ENCODE measurements at places on chromosomes 2 and 18.

DNA sequence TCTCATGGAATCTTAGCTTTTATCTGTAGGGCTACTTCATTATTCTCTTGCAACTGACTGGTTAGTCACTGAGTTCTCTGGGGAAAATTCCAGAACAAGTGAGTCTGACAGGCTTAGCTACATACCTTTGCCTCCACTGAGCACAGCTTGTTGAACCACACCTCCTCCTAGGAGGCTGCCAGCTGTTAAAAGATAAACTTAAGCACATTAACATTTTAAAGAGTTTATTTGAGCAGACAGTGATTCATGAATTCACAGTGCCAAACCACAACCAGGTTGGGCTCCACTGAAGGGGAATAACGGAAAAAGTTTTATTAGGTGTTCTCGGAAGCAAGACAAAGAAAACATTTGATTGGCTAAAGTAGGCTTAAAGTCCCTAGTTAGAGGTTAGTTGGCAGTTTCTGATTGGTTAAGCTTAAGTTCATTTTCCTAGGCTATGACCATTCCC is 12.5 kb upstream of the SLC38A11 start:
- no peak for DNase-seq

GRCh38 chr2:102138331-102138730 is 4.2 kb upstream of the IL1R1 start:
- DNase-seq, result no peak

DNA sequence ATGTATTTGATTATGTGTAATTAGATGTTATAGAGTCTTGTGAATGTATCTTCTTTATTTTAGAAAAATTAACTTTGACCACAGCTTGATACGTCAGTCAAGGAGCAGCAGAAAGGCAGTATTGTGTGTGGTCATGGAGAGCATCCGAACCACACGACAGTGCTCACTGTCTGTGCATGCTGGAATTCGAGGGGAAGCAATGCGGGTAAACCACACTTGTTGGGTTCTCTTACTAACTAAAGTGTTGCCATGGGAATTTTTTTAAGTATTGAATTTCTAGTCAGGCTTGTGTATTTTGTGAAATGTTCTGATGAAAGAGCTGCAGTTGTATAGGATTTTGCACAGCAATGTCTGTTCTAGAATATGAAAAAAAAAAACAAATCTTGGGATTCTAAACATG is 4.8 kb downstream of the PJVK start:
- DNase-seq, result no peak

- DNase-seq, result no peak
Observed at GRCh38 chr2:18855027-18855426, 265.7 kb upstream of the NT5C1B start.

DNA sequence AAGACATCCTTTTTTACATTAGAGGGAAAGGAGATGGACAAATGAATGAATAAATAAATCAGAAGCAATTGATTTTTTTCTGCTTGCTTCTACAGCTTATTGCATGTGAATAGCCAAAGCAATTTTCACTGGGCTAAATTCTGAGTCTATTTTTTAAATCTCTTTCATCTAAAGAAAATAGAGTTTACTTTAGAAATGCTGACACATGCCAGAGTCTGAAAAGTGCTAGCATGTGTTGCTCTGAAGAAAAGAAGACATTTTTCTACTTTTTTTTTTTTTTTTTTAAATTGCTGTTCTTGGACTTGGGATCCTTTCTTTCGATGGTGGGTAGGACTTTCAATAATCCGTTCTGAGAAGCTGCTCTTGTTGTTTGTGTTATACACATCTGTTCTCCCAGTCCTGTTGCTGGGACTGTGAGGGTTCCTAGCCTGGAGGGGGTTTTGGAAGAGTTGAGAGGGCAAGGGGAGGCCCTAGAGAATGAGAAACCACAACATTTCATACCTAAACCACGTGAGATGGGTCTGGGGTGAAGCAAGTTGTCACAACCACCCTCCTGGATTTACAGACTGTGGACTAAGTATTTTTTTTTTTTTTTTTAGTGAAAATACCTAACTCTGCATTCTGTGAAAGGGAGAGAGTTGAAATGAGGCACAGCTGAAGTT is 193.5 kb downstream of the PRKCE start:
- DNase-seq, result no peak

GRCh38 chr2:170733798-170734600 is 18.9 kb downstream of the SP5 start:
- no peak for DNase-seq

DNA sequence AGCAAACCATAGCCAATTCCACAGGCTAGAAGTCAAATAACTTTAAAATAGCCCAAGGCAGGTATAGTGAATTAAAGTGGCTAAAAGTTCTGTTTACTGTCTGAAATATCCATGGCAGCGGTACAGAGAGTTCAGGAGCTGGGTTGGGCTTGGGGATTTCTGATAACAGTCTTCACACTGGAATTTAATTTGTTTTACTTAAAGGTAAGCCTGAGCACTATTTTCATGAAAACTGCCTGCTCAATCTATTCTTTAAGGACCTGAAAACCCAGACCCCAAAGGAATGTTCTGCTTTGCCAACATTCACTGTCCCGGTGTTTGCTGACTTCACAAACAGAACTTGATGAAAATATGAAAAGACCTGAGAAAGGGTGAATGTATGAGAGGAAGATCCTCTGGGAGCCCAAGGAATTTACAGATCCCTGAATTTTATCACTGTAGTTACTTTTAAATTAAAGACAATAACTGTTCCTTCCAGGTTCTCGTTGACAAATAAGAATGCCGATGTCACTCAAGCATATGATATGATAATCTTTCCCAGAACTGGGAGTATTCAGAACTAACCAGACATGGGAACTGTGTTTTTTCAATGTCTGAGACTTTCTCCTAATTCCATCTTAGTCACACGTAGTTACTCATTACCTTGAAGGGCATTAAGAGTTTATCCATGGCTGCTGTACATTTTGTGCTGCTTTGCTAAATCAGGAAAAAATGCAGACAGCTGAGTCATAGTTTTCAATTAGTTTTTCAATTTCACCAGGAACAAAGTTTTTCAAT is 28.3 kb upstream of the ITGB6 start:
- no peak for DNase-seq

DNA sequence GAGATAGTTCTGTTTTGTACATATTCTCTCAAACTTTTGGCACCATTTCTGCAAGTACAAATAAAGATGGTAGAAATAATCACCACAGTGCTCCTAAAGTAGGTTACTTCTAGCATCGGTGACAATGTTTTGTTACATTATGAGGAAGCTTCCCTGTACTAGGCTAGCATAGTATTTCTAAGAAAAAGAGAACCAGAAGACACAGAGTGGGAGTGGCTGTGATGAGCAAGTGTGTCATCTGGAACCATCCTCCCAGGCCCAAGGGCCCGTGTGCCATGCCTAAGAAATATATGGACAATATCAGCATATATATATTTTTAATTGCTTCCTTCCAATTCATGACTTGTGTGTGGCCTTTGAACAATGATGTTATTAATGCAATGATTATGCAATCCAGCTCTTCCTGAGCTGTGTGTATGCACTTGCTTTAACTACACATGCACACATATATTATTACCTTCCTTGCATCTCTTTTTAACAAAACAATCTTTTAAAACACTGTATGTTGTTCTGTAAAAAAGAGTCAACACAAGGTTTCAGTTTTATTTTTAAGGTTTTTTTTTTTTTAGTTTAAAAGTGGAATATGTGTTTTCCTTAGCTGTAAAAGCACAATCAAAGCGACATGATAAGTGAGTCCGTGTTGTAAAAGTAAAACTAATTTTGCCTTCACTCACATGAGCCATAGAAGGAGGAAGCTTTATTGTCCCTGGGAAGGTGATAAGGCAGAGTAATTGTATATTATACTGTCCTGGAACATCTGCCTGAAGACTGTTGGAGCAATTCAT is 303.9 kb downstream of the ZNF407 start:
- no peak for DNase-seq

DNA sequence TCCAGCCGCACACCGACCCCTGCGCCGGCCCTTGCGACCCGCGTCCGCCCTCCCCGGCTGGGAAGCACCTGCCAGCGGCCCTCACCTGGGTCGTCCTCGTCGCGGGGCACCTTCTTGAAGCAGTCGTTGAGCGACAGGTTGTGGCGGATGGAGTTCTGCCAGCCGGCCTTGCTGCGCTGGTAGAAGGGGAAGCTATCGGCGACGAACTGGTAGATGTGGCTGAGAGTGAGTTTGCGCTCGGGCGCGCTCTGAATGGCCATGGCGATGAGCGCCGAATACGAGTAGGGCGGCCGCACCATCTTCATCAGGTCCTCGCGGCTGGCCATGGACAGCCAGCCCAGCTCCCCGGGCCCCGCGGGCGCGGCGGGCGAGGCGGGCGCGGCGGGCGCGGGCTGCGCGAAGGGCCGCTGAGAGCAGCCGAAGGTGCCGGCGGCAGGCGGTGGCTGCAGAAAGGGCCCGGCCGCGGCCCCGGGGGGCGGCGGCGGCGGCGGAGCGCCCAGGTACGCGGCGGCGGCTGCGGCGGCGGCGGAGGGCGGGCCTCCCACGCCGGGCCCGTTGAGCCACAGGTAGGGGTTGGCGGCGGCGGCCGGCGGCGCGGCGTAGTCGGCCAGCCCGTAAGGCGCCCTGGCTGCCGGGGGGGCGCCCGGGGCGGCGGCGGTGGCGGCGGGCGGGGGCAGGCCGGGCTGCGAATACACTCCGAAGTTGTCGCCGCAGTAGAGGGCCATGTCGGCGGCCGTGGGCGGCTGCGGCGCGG is 505 bp downstream of the FOXI3 start:
- no peak for DNase-seq

- DNase-seq, result no peak
Observed at GRCh38 chr18:37161491-37161890, 332.6 kb downstream of the KIAA1328 start.

DNA sequence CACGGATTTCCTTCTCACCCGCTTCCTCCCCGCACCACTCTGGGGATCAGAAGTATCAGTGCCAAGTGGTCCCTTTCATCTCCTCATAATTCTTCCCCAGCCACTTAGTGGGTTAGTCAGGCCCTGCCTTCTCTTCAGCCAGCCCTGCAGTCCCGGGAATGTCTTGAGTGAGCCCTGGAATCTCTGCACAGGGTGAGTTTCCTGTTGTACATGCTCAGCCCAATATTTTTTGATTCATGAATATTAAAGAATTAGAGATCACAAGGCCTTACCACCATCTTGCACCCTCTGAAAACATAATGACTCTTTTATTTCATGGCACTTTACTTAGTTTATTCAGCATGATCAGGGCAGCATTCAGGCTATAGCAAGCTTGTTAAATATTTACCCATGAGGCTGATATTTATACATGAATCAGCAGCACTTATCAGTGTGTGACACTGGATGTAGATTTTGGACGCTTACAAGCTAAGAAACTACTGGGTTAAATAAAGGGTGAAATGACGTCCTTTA is 159.4 kb upstream of the FOSL2 start:
- DNase-seq, result no peak

- no peak for DNase-seq
Observed at GRCh38 chr18:38539371-38539770, 973.8 kb upstream of the CELF4 start.

GRCh38 chr18:60987963-60988362 is 345.3 kb upstream of the CDH20 start:
- DNase-seq, result no peak

DNA sequence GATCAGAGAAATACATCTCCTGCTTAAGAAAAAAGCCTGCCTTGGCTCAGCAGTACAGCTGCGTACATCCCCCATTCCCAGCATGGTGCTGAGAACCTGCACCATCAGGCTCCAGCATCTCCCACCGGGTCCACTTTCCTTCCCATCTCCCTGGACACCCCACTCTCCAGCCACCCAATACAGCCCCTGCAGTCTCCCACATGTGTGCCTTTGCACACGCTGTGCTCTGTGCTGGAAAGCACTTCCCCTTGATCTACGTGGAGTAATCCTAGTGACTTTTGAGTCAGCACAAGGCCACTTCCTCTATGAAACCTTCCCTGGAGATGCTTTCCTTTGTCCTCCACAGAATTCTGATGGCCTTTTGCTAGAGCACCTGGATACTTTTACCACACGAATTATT is 17.0 kb downstream of the STAT1 start:
- no peak for DNase-seq

- no peak for DNase-seq
Observed at GRCh38 chr2:29022679-29023078, 41.6 kb downstream of the TOGARAM2 start.

DNA sequence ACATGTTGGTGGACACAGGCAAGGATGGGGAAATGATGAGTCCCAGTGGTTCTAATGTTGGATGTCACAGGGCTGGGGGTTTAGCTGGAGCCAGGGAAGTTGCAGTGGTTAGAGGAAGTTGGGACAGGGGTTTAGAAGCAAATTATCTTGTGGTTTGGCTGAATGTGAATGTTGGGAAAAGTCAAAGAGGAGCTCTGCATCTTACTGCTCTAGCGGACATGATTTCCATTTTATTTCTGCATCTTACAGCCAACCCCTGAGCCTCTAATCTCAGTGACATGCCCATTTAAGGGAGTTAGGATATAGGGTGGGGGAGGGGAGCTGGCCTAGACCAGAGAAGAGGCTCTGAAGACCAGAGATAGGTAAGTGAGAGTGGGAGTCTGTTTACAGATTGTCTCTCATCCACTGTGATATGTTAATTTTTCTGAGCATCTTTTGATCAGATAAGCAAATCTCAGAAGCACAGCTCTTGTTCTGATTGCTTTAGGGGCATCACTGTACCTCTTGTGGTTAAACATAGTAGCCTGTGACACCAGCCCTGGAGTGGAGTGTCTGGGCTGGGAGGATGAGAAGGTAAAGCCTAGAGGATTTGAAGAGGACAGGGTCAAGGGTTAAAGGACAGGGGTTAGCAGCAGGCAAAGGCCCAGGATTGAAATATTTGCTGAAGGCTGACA is 43.6 kb downstream of the SETBP1 start:
- no peak for DNase-seq

- DNase-seq, result no peak
Observed at GRCh38 chr2:79428745-79429144, 84.1 kb upstream of the CTNNA2 start.

DNA sequence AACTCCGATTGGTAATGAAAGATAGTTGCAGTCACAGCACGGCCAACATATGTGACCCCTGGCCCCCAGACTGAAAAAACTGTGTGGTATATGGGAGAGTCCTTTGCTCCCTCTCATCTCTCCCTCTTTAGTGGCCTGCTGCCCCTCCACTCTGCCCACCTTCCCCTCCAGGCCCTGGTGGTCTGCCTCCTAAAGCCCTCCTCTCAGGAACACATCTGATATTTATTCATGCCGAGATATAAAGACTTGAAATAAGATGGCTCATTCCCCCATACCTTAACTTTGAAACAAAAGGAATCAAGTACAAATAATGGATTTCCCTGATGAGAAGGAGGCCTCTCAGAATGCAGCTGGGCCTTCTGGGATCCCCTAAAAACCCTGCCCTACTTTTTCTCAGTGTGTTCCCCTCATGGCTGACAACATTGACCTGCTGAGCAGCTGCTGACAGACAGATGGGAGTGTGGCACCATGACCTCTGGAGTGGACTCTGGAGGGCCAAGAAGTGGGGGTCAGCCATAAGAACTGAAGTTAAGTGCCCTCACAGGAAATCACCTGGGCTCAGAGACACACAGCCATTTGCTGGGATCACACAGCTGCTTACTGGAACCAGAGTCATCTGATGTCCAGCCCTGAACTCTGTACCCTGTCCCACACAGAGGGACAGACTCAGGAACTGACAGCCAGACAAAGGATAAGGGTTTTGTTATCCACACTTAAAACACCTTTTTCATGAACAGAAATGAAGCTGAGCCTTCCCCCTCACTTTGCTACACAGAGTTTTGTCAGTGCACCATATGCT is 39.8 kb upstream of the ST8SIA3 start:
- DNase-seq, result no peak
